ENCODE measurements at places on chromosomes 13 and 19. TPM values are rescaled to one million over a fixed set of nuclear protein-coding genes. Genes with fewer than 3 reads are reported as not detected.

- DNase-seq: peak; percentile 99
These were observed 440 bp upstream of the U2AF2 start for GRCh38 chr19:55654323-55654867.

- no peak for DNase-seq
These were observed 110.9 kb upstream of the FRY start for GRCh38 chr13:31920727-31921100.

The KLK12 gene
- not detected for polyA plus RNA-seq

The TEX29 gene
- 4.7 TPM for polyA plus RNA-seq

- DNase-seq: no peak
These were observed 305.3 kb downstream of the IRS2 start for GRCh38 chr13:109481040-109481439.

DNA sequence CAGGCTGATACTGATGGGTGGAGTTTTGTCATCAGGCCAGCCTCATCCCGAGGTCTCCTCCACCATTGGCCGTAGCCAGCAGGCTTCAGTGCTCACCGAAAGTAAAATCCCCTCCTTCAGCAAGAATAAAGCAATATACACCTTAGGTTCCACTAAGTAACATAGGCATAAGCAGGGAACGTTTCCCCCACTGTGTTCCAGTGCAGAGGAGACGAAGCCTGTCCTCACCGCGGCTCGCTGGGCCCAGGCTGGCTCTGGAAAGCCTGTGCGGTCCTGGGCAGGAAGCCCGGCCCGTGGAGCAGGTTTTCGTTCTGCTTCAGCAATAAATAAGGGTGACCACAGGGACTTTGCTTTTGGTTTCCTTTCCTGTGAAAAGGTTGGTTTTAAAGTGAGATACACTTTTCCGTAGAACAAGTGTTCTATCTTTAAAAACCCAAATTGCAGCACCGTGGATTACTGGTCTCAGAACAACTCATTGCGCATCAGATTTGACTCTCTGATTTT lies 16.3 kb upstream of the TEX29 start:
- DNase-seq: no peak

- DNase-seq: no peak
These were observed 54.4 kb upstream of the MEDAG start for GRCh38 chr13:30851697-30852096.

GRCh38 chr19:11265785-11266236 lies 3.5 kb upstream of the DOCK6 start:
- no peak for DNase-seq

DNA sequence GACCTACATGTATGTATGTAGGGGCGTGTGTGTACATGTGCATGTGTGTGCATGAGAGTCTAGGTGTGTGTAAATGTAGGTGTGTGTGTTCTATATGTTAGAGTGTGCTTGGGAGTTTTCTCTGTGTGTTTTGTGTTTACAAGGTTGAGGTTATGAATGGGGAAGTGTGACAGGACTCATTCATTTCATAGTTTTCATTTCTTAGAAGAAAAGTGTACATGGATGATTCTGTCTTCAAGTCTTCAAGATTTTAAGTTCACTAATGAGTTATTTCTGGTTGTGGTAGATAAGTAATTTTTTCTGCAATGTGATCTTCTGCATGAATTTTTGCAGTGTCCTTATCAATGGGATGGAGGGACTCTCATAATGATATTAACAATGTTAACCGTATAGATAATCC lies 118.2 kb upstream of the SLC10A2 start:
- DNase-seq: no peak

- no peak for DNase-seq
These were observed 1.6 kb upstream of the TPM4 start for GRCh38 chr19:16074488-16075365.

DNA sequence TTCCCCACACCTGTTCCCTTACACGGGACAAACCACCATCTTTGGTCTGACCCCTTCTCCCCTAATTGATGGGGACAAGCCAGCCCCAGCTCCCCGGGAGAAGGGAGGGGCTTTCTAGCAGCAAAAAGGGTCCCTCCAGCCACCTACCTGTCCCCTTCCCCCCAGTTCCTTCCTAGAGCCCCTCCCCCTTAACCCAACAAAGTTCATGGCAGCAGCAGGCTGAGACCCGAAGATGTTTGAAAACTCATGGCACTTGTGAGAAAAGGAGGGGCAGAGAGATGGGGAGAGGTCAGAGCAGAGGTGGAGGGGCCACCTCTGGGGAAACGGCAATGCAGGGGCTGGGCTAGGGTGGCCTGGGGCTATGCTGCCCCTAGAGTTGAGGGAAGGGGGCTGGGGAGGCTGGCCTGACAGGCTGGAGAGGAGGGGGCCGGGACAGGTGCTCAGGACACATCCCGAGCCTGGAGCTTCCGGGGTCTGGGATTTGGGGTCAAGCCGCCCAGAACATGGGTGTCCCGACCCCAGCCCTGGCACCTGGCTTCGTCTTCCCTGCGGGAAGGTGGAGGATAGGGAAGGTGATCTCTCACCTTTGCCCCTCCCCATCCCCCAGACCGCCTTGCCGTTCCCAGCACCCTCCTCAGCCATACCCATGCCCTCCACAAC lies 12.5 kb upstream of the ASF1B start:
- DNase-seq: no peak

GRCh38 chr13:70415136-70415535 lies 306.9 kb upstream of the KLHL1 start:
- no peak for DNase-seq

DNA sequence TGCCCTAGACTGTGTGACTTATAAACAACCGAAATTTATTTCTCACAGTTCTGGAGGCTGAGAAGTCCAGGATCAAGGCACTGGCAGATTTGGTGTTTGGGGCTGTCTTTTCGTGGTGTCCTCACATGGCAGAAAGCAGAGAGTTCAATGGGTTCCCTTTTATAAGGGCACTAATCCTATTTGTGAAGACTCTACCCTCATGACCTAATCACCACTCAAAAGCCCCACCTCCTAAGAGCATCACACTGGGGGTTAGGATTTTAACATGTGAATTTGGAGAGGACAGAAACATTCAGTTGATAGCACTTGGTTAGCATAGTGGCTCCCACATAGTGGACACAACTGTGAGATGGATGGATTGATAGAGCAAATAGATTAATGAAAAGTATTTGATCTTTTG lies 21.5 kb upstream of the GPR18 start:
- no peak for DNase-seq

- no peak for DNase-seq
These were observed 8.2 kb downstream of the ATP11A start for GRCh38 chr13:112697756-112698655.

- DNase-seq: peak; percentile 87
These were observed at the start of gene BAX for GRCh38 chr19:48954595-48955307. Gene BAX (plus strand): TSS chr19:48954875. CDS start chr19:48954929, 54 bp downstream.

DNA sequence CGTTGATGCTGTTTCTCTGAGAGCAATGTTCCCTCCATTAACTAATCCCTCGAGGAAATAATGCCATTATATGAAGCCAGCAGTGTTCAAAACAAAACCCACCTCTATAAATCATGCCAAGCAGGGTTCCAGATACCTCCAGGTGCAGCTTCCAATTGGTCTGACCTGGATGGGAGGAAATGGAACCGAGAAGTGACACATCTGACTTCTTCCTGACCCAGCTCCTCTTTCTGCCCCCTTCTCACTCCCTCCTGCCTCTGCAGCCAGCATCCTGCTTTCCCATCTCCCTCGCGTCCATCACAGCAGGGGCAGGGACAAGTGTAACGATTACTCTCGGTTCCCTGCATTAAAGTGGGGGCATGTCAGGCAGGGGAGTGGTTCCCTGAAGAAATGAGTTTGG lies 37.5 kb downstream of the HSPH1 start:
- no peak for DNase-seq

GRCh38 chr13:53775807-53776206 lies 747.2 kb downstream of the OLFM4 start:
- no peak for DNase-seq

GRCh38 chr13:48319531-48320398 lies 16.2 kb downstream of the RB1 start:
- no peak for DNase-seq

- no peak for DNase-seq
These were observed 32.4 kb downstream of the GRIK5 start for GRCh38 chr19:42037649-42038048.

- DNase-seq: peak; percentile 91
These were observed 7.7 kb downstream of the KDM4B start for GRCh38 chr19:4976401-4977298.

The POLR2I gene
- polyA plus RNA-seq: 62.9 TPM

The GSX1 gene
- not detected for polyA plus RNA-seq

GRCh38 chr19:32189956-32190706 lies 155.3 kb upstream of the ZNF507 start:
- DNase-seq: no peak

DNA sequence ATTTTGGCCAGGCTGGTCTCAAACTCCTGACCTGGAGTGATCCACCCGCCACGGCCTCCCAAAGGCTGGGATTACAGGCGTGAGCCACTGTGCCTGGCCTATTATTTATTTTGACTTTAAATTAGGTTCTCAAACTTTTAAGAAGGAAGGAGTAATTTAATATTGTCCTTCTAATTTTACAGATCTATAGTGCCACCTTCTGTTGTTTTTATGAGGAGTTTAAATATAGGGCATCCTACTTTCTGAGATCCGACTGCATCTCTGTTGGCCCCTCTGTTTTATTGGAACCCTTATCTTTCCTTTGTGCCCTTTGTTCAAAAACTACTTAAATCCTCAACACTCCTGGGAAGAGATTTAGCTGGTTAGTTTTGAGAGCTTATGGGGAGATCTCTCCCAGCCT lies 25.4 kb upstream of the ZMYM5 start:
- no peak for DNase-seq

- DNase-seq: no peak
These were observed 135.3 kb downstream of the B3GLCT start for GRCh38 chr13:31334994-31335557.

DNA sequence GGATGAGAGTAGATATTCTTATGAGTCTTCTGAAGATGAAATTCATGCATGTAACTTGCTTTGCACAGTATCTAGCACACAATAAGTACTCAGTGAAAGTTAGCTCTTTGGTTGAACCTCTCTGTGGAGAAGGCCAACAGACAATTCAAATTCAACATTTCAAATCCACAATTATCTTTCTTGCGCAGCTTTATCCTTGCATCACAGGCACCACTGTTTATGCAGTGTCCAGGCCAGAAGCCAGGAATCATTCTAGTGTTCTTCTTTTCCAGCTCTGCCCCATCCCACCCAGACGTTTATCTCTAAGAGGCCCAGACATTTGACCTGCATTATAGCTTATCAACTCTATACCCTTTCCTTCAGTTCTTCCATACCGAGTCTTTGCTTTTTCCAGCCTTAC lies 254.7 kb upstream of the OBI1 start:
- DNase-seq: no peak

The MYBPC2 gene
- polyA plus RNA-seq: not detected

GRCh38 chr13:51130348-51130747 lies 19.3 kb upstream of the C13orf42 start:
- DNase-seq: no peak

DNA sequence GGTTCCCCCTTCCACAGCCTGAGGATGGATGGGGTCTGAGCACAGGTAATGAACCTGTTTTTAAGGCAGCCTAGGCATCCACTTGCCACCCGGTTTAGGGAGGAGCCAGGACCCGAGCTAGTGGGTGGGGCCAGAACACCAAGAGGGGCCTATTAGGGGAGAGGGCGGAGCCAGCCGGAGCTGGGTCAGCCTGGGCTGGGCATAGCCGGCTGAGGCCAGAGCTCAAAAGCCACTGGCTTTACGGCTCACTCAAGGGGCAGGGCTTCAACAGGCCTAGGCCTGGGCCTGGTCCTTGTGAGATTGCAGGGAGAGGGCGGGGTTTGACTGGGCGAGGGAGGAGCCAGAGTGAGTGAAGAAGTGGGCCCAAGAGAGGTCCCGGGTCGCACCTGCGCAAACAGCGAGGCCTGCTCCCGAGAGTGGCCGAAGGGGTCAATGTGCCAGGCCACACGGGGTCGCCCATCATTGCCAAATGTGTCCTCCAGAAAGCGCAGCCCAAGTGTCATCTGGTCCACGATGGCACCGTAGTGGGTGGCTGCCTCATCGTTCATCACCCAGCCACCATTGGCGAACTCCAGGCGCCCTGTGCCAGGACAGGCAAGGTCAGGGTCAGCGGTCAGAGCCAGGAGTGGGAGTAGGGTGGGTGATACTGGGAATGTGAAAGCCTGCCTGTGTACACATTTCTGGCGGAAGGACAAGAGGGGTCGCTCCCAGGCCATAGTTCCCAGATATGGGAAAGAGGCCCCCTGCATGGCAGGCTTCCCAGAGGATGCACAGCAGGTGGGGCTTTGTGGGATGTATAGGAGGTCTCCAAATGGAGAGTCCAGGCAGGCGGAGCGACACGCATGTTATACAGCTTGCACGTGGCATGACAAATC lies 1.9 kb downstream of the MAN2B1 start:
- DNase-seq: no peak

The ZNF433 gene
- polyA plus RNA-seq: 5.6 TPM

The COL4A2 gene
- polyA plus RNA-seq: 248 TPM

The GIPR gene
- 0.61 TPM for polyA plus RNA-seq

The GRK1 gene
- not detected for polyA plus RNA-seq

GRCh38 chr19:24063295-24063694 lies 23.7 kb upstream of the ZNF254 start:
- DNase-seq: no peak

DNA sequence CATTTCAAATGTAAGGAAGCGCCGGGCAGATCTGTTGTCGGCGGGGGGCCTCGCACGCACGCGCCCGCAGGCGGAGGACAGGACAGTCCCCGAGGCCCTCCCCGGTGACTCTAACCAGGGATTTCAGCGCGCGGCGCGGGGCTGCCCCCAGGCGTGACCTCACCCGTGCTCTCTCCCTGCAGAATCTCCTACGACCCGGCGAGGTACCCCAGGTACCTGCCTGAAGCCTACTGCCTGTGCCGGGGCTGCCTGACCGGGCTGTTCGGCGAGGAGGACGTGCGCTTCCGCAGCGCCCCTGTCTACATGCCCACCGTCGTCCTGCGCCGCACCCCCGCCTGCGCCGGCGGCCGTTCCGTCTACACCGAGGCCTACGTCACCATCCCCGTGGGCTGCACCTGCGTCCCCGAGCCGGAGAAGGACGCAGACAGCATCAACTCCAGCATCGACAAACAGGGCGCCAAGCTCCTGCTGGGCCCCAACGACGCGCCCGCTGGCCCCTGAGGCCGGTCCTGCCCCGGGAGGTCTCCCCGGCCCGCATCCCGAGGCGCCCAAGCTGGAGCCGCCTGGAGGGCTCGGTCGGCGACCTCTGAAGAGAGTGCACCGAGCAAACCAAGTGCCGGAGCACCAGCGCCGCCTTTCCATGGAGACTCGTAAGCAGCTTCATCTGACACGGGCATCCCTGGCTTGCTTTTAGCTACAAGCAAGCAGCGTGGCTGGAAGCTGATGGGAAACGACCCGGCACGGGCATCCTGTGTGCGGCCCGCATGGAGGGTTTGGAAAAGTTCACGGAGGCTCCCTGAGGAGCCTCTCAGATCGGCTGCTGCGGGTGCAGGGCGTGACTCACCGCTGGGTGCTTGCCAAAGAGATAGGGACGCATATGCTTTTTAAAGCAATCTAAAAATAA lies 18.2 kb downstream of the IL17D start:
- DNase-seq: peak; percentile 24

GRCh38 chr13:79722885-79723445 lies 242.0 kb downstream of the NDFIP2 start:
- no peak for DNase-seq

- no peak for DNase-seq
These were observed 164.7 kb downstream of the KCNRG start for GRCh38 chr13:50179977-50180376.

GRCh38 chr19:34678421-34678820 lies 943 bp downstream of the ZNF302 start:
- no peak for DNase-seq

All from AG04450 (cell line).